IMR-90 (cell line): ENCODE measurements at places on chromosomes 7 and 10. TPM values are rescaled to one million over a fixed set of nuclear protein-coding genes. Genes with fewer than 3 reads are reported as not detected.

The GPR37 gene
- total RNA-seq = 9.2 and 9.3 TPM in 2 replicates

GRCh38 chr7:80760292-80760691 lies 121.8 kb downstream of the CD36 start:
- DNase-seq = no peak

GRCh38 chr7:51090411-51090810 lies 226.2 kb downstream of the COBL start:
- no peak for DNase-seq

DNA sequence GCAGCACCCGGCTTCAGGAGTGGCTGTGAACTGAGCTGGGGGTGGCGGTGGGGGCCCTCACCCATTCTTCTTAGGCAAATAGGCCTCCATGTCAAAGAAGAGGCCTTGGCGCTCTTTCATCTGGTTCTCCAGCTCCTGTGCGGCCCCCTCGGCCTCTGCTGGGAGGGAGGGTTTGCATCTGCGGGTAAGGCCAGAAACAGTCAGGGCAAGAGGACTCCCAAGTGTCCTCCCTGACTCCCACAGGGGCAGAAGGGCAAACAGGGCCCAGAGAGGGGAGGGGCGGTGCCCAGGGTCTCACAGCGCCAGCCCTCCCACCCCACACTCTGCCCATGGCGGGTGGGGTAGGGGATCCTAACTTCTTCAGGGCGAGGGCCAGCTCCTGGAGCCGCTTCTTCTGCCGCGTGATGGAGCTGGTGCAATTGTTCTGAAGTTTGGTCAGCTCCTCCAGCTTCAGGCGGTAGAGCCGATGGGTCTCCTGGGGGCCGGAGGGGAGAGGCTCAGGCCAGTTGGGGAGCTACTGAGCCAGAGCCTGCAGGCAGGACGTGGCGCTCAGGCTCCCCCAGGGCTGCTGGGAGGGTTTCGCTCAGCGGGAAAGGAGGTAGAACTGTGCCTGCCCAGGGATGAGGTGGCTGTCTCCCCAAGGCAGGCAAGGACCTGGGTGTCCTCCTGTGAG lies 2.2 kb downstream of the TMEM120A start:
- DNase-seq = no peak

The PRR15 gene
- not detected in 2 replicates for total RNA-seq

The LIPM gene
- total RNA-seq = not detected in 2 replicates

- DNase-seq = no peak
Observed at GRCh38 chr7:133478591-133479135, 225.8 kb downstream of the EXOC4 start.

DNA sequence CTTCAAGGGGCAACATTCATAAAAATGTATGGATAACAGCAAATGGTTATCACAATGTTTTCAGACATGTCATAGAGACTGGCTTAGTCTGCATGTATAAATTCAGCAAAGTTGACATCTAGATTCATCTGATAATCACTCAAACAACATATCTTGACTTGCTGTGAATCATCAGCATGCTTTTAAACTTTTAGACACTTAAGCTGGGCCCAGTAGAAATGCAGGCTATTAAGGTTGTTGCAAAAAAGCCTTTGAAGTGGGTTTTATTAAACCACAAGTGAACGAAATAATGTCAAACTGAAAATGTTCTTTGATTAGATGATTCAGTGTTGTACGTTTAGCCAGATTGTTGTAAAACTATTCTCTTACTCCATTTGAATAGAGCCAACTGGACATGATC lies 759.6 kb downstream of the NXPH1 start:
- DNase-seq = no peak

DNA sequence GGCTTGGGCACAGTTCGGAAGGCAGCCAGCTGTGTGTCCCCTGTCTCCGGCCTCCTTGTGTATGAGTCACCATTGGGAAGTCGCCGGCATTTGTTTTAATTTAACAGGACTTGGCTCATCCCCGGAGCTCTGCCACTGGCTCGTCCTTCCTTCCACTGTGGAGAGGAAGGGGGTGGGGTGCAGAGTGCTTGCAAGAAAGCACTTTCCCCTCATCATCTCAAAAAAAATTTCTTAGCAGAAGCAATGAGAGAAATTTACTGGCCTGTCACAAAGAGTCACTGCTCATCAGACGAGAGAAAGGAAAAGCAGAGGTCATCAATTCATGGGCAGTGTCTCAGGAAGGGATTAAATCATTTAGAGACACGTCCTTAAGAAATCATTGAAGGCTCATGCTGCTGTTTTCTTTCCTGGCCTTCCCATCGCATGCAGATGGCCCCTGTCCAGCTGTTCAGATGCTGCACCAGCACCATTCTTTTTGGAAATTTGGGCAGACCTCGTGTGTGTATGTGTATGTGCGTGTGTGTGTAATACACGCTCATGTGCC lies 93.3 kb downstream of the BMS1 start:
- peak; percentile 10 for DNase-seq

DNA sequence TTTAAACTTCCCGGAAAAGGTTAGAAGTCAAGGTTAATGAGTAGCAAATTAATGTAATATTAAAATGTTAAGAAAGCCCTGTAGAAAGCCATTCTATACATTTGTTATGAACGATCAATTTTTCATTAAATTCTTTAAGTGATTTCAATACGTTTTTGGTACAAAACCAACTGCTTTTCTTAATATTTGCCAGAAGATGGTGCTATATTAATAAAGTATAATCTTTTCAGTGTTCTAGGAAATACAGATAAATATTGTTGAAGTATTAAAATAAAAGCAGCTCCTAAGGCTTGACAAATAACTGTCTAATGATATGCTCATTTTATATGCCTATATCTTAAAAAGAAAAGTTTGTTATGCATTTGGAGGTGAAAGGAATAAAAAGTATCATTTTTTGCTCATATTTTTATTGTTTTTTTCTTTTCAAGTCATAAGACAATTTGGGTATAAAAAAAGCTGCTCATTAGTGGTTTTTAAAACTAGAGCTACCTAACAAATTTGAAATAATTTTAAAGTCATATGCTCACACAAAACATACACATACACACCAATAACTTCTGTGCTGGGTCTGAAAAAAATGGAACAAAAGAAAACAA lies 130.3 kb upstream of the POT1 start:
- DNase-seq = peak; percentile 3

GRCh38 chr10:79496896-79497295 lies 15.4 kb upstream of the EIF5AL1 start:
- DNase-seq = no peak
